ENCODE measurements at places on chromosomes 12 and 14.

GRCh38 chr12:8890313-8891085 is 23.8 kb upstream of the PHC1 start:
- DNase-seq = peak; percentile 33

DNA sequence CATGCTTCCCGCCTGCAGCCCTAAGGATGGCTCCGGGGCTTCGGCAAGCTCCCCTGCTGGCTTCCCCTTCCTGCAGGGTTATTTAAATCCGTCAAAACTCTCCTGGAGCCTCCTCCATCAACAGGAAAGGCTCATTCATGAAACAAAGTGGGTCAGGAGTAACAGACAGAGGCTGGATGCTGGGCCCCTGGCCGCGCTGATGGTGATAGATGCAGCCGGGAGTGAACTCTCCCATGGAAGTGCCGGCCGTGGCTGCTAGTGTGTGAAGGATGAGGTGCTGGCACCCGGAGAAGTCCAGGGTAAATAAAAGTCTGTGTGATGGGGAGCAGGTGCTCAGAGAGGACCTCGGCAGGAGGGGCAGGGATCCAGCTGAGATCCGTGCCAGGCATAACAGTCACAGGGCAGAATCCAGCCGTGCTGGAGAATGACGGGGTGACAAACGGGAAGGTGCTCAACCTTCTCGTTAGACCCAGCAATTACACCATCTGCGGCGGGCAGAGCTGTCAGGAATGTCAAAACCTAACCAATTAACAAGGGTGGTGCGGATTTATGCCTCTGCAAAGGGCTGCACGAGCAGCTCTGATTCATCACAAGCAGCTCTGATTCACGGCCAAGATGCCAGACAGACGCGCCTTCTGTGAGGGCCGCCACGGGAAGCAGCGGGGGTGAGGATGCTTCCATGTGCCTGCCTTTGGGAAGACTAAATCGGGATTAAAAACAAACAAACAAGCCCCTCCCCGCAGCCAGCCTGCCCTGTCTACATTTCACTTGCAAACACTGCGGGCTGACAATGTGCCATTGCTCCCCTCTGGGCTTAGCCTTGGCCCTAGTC is 55.6 kb downstream of the SYNE3 start:
- peak; percentile 86 for DNase-seq

DNA sequence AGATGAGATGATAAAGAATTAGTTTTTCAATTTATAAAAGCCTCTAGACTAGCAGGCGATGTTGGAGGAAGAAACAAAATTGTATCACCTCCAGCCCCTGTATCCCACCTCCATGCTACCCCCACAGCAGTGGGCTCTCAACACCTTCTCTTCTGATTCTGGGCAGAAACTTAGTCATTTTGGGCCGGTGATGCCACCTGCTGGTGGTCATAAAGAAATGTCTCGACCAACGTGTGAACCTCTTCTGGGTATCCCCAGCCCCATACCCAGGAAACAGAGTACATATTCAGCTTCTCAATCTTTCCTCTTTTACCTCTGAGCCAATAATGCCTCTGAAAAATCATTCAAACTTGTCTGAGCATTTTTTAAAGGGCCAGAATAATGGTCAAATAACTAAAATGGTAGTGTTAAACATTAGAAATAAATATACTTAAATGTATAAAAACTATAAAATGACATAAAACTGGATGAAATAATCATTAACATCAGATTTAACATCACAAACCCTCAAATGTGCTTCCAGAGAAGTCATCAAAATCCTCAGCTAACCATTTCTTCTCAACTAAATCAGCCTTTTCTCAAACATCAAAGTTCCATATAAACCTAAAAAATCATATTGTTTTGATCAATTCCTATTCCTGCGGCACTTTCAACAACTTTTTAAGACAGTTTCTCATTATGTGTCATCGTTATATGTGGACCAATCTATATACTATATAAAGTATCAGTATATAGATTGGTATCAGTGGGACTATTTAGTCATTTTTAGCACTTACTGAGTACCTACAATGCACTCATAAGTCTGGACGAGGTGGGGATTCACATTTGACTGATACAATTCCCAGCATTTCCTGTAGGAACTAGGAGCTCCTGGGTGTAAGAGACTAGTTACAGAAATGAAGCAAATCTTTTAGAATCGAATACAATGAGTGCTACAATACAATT is 69.4 kb downstream of the ATXN2 start:
- DNase-seq = peak; percentile 53

GRCh38 chr12:174124-174523 is 39.8 kb downstream of the SLC6A12 start:
- no peak for DNase-seq

DNA sequence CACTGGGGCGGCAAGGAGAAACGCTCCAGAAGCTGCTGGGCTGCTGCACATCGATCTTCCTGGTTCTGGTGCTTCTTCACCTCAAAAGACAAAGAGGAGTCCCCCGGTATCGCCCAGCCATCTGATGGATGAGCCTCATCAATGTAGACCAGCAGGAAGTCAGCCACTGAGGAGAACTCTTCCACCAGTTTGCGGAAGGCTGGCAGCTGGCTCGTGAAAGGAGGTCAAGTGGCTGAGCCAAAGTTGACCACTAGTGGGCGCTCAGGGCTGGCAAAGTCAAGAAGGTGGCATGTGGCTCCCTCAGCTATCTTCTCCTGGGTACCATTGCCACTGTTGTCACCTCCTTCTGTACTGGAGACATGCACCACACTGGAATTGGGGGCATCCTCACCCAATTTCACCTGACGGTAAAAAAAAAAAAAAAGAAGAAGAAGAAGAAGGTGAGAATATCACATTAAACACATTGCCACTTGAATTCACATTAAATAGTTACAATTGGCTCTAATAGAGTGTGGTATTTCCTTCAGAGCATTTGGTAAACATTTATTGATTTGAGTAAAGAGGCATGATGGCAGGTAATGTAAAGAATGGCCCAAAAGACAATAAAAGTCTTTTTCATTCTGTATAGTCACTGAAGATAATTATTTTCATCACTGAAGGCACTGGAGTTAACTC is 8.3 kb downstream of the DIO2 start:
- DNase-seq = no peak

- DNase-seq = no peak
These were observed 2.1 kb downstream of the PRPH start for GRCh38 chr12:49296836-49297694.

DNA sequence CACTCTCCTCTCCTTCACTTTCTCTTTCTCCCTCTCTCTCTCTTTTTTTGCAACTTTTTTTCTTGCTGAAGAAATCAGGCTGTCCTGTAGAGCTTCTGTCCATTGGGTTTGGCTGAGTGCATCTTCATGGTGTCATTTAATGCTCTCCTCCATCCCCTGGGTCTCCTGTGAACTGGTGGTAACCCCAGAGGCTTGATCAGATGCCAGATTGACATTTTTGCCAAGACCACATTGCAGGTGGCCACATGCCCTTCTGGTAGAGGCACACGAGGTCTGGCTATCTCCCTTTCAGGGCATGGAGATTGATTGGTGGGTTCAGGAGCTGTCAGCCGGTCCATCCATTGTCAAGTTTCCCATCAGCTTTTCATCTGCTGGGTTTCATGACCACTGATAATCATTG is 188.3 kb upstream of the MYL2 start:
- DNase-seq = no peak

DNA sequence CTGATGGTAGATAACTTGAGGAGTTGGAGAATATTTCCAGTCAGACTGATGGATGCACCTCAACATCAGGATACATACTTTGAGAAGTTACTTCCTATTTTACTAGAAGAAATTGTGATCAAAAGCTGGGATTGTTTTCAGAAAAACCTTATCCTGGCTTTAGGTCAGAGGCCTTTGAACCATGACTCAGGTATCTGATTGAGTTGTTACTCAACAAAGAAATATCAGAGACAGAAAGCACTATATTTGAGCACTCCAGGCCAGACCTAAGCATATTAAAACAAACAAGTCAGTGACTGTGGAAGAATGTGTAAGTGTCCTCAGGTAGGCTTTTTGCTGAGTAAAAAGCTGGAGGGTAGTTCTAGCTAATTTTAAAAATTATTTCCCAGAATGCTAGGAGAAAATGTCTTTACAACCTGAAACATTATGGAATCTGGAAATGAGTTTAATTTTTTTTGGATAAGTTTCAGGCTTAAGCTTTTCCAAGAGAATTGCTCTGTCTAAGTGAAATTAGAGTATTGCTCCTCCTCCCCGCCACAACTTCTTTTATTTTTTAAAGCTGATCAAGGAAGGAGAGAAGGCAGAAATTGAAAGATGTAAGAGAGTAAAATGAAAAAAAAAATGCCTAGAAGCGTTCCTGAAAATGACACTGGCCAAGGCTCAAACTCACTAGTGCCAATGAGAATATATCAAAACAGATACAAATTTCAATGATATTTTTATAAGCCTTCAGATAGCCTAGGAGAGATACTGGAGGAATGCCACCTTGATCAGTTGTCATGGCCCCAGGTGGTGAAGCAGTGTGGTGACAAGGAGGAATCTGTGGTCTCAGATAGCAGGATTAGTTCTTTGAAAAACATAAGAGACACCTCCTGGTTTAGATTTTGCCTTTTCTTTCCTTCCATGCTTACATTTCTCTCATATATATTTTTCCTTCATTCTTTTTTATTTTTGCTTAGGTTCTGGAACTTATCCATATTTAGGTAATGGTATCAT is 790.3 kb downstream of the TMTC2 start:
- DNase-seq = no peak

- no peak for DNase-seq
These were observed 15.9 kb downstream of the PRKAB1 start for GRCh38 chr12:119683816-119684215.

- DNase-seq = no peak
These were observed 102.8 kb upstream of the RASSF8 start for GRCh38 chr12:25855716-25856115.

DNA sequence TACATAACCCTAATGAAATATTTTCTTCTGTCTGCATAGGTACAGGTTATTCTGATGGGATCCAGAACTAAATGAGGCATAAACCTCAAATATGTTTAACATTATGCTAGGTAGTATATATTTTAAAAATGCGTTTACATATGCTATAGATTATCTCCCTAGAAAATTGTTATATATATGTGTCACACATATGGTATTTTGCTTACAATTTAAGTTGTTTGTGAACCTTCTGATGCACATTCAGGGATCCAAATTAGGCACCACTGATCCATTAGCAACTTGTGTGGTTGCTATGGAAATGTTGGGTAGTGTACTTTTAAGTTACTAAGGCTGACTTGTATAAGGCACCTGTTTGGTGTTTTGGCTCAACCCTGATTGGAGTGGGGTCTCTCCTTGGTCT is 456.7 kb downstream of the AEBP2 start:
- no peak for DNase-seq

DNA sequence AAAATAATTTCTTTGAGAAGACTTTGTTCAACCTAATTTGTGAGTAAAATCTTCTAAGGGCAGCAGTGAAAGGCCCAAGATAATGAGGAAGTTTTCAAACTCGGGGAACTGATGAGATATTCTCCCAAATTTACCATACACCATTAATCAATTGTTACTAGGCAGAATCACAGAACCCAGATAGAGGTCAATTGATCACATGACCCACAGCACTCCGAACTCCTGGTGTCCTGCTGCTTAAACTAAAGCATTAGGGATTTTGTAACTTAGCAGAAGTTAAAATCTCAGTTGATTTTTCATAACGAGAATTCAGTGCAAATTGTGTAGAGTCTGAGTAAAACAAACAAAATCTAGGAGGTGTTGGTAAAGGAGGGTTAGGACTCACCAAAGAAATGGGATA is 207.8 kb downstream of the C12orf42 start:
- DNase-seq = no peak

DNA sequence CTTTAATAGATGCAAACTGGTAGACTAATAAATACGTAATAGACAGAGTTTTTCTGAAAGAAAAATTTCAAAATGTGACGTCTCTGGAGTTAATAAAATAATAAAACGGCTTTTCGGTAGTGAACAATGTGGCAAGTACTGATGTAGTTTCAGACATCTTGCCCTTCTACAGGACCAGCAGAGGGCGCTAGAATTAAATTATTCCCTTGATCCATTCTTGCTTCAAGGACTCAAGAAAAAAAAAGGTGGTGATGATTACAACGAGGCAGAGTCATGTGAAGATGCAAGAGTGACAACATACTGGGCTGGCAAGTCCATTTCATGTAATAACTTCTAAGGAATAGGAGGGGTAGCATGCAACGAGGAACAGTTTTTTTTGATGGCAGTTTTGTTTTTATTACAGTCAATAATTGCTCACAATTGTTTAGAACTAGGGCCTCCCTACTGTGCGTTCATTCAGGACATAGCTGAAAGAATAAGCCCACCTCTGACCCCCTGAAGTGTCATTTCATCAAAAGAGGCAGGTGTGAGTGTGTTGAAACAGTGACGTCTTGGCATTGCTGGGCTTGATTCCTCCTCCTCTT is 101.0 kb upstream of the GZMB start:
- DNase-seq = peak; percentile 77

DNA sequence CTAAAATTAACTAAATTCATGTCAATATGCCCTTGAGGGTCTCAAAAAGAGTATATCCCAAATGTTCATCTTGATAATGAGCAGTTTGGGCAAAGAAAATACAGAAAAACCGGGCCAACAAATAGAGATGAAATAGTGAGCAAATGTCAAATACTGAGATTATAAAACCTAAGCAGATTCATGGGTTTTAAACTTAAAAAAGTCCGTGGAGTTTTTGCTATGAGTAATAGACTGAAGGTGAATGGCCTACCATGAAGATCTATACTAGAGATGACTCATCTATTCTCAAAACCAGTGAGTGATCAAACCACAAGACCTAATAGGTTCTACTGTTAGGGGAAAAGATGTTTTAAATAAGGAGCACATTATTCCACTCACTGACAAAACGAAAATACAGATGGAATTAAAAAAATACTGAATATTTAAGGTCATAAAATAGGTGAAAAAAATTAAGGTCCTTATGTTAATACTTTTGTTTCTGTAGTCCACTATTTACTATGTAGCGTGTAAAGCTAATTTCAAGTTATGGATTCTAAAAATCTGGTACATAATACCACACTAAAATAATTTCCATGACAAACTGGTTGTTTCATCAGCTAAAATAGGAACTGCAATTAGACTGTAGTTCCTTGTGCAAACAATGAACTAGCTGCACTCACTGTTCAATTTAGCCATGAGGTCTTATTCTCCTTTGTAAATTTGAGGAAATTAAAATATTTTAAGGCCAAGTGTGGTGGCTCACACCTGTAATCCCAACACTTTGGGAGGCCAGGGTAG is 5.0 kb downstream of the HNRNPC start:
- DNase-seq = no peak

- peak; percentile 67 for DNase-seq
These were observed 62.3 kb downstream of the FOS start for GRCh38 chr14:75340921-75341320.

- no peak for DNase-seq
These were observed 2.7 kb downstream of the TMTC3 start for GRCh38 chr12:88144546-88145468.

GRCh38 chr12:119417440-119417839 is 82.9 kb downstream of the CCDC60 start:
- no peak for DNase-seq

GRCh38 chr14:34147461-34147860 is 196.6 kb upstream of the EGLN3 start:
- DNase-seq = no peak
